H1 (cell line): ENCODE measurements at places on chromosomes 16 and 17.

- DNase-seq = no peak
These were observed 28.4 kb downstream of the PLXDC1 start for GRCh38 chr17:39122991-39123390.

DNA sequence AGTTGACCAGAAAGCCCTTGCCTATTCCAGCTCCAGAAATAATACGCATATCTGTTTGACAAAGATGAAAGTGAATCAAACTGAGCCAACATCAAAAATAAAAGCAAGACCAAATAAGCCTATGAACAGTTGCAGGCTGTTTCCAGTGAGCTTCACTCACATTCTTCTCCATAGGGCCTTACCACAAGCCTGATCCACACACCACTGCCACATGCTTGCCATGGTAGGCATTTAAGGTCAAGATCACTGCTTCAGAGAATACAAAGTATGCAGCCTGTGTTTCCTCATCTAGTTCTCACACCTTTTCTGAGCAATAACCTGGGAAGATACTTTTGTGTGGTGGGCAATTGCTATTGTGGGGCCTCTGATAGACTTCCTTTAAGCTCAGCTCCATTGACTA, 1060.2 kb downstream of the CDH11 start:
- no peak for DNase-seq

DNA sequence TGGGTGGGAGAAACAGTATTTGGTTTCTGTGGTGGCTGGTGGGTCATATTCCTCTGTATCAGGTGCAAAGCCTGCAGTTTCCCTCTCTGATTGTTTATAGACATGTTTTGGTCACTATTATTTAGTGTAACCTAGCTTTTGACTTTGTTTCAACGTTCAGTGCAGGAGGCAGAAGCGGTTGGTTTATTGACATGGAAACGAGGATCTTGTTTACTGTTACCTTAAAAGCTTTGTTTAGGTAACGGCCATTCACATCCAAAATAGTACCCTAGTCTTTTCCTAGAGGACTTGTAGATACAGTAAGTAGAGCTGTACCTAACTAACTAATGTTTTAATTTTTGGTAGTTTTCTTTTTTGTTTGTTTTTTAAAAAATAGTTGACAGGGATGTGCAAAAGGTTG, 3.5 kb downstream of the MSI2 start:
- DNase-seq = peak; percentile 42

- DNase-seq = peak; percentile 39
These were observed 33.9 kb downstream of the AXIN1 start for GRCh38 chr16:318628-319027.

DNA sequence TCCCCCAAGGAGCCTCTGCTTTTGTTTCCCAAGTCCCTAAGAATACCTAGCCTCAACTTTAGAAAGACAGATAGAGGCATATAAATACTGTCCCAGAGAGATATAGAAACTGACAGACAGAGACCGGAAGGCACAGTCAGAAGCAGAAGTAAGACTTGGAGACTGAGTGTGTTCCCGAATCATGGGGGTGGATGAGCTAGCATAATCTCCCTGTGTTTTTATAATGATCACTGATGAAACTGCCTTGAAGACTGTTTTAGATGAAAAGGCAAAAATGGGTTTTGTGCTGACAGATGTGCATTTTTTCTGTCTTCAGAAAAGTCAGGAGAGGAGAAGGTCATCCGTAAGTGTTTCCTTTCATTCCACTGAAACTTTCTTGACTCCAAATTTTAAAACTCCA, 8.3 kb upstream of the PSMD3 start:
- no peak for DNase-seq

- no peak for DNase-seq
These were observed 608 bp upstream of the COX10 start for GRCh38 chr17:14068542-14069250.

DNA sequence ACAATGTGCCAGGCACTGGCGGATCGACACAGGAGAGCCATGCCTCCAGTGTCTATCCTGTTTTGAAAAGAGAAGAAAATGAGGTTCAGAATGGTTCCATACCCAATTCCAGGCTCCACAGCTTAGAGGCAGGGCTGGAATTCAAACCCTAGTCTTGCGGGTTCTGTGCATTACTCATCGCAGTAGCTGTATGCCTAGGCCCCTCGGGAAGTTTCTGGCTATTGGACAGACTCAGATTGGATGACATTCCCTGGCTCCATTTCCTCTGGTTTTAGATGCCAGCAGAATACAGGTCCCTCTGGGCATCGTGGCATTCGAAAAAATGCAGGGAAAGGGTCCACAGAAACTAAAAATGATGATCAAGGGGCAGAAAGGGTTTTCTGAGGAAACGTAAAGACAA, 184.7 kb downstream of the COPRS start:
- no peak for DNase-seq

- DNase-seq = no peak
These were observed 22.3 kb upstream of the SMPD3 start for GRCh38 chr16:68470461-68471150.
